ENCODE measurements at places on chromosomes 16 and 17.

GRCh38 chr16:51359141-51359955, 208.3 kb upstream of the SALL1 start:
- DNase-seq: no peak

DNA sequence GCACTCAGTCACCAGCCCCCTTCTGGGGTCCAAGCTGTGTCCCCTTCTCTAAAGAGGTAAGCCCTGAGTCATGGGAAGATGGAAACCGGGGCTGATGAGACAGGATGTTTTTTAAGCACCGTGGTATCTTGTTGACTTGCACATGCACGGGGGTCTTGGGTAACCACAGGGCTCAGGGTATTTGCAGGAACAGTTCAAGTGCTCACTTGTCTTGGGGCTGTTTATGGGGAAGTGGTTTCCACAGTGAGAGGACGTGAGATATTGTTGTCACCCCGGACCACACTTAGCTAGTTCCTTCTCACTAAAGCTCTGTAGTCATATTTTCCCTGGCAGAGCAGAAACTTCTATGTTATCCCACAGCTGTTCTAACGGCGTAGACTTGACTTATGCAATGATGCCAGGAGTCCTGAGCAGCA, 7.7 kb downstream of the CCL3L1 start:
- no peak for DNase-seq

DNA sequence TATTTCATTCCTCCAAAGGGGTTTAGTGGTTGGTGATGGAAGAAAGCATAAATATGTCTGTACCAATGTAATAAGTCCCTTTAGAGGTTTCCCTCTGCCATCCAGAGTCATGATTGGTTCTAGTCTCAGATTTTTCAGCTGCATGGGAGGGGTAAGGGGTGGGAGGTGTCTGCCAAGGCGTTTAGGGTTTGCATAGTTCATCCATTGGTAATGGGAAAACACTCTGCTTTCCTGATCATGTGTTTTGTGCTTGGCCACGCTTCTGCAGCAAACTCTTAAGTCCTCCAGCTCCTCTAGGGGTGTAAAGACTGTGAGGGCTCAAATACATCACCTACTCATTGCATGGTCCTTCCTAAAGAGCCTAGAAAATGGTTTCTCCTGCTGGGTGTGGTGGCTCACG, 29.8 kb downstream of the LIG3 start:
- DNase-seq: no peak

DNA sequence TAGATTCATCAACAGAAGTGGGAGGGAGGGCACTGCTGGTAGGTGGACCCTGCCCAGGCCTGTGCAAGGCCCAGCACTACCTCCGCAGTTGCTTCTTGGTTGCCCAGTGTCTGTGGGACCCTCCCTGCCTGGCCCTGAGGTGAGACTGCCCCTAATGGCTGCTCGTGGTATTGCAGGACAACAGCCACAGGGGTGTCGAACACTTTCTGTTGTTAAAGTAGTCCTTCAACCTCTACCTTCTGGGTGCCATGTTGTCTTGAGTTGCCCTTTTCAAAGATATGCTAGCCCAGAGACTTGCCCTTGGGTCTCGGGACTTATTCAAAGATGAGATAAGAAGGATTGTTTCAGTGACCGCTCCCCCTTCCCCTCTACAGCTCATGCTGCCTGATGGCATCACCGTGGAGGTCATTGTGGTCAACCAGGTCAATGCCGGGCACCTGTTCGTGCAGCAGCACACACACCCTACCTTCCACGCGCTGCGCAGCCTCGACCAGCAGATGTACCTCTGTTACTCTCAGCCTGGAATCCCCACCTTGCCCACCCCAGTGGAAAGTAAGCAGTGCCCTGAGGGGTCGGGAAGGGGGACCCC, 29.1 kb downstream of the AKAP1 start:
- no peak for DNase-seq

GRCh38 chr16:9102943-9103342, 11.5 kb downstream of the HAPSTR1 start:
- DNase-seq: no peak

- no peak for DNase-seq
Observed at GRCh38 chr17:13943909-13944308, 125.4 kb upstream of the COX10 start.

DNA sequence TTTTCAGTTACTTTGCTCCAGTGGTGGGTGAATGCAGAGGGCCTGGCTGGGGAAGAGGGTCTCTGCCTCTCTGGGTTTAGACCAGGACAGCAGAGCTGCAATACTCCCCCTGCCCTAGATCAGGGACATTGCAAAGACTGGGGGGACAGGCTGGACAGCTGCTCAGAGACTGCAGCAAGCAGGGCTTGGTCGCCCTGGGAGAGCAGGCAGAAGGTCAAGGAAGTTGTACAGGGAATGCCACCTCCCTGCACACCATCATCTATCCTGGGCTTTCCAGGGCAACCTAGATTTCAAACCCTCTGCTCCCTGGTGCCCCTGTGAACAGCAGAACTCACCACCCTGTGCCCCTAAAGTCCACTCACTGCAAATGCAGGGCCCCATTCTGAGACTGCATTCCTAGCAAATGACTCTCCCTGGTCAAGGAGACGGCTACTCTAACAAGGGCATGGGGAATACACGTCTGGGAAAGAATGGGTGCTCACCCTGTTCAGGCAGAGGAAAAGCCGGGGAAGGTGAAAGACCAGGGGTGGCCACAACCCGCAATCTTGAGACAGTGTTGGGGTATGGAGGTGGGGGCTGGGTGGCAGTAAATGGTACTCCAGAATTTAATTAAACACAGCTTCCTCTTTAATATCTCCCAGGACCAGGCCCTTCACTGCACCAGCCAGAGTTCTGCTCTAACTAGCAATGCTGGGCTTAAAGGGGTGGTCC, 1.0 kb downstream of the KIFC3 start:
- DNase-seq: no peak

DNA sequence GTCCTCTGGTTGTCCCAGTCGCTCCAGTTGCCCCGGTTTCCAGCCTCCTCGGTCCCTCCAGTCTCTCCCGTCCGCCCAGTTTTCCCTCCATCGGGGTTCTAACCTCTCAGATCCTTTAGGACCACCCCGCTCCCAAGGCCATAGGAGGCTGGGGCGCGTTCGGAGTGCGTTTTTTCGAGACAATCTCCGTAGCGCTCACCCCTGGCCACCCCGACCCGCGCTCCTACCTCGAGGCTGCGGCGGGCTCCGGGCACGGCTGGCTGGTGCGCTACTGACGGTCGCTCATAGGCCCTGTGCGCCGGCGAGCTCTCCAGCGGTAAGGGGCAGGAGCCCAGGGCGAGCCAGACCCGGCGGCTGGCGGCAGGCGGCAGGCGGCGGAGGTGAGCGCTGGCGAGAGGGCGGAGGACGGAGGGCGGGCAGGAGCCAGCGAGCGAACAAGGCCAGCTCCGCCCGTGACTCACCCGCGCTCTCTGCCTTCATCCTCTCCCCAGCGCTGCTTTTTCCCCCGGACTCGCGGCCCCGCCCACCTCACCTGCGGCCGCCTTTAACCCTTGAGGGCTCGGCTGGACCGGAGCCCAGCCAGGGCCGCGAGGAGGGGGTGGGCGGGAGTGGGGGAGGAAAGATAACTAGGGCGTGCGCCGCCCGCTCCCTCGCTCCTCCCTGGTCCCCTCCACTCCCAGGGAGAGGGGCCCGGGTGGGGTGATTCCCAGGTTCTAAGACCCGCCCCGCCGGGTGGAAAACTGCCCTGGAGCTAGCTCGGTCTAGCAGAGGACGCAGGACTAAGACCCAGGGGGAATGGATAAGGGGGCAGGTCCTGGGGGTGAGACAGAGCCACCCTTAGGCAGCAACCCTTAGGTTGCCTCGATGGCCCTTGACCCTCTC, at the start of gene SP6:
Gene SP6 (minus strand): TSS at position 472 of the 882 bp plus-strand sequence. CDS start 2,734 bp downstream, outside the sequence.
- peak; percentile 71 for DNase-seq

DNA sequence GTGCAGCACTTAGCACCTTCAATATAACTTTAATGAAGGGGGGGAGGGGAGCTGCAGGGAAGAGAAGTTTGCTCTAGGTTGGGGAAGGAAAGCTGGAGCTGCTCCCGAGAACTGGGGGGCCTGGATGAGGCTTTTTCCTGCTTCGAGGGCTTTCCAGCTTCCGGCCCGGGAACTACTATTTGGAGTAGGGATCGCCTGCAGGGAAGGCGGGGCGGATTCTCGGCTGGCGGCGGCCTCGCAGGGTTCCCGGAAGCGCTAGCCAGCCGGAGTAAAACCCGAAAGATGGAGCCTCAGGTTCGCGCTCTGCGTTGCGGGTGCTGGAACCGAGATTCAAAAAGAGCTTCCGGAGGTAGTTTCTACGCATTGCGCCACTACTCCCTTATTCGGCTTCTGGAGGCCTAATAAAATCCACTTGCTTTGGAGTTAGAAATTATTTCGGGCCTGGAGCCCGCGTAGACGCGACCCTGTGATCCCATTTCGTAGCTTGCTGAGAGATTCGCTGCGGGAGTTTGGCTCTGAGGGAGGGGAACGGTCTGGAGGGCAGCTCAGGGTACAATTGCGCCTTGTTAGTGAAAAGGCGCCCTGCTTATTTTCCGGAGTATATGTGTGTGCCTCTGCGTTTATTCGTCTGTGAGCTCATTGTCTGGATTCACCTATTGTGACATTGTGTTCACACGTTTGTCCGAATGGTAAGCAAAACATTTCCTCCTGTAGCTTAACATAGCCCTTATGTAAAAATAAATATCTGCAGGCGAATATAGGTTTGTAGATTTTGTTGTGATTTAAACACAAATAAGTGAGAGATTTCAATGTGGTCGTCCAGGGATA, 652 bp downstream of the PRAC2 start:
- no peak for DNase-seq
